ENCODE measurements at places on chromosomes 13 and 19.

GRCh38 chr19:57434386-57435061 is 601 bp upstream of the ZNF749 start:
- DNase-seq = no peak

- DNase-seq = no peak
Observed at GRCh38 chr19:41430922-41431321, 3.7 kb upstream of the B3GNT8 start.

GRCh38 chr19:56162258-56162657 is 13.6 kb upstream of the GALP start:
- DNase-seq = peak; percentile 50

DNA sequence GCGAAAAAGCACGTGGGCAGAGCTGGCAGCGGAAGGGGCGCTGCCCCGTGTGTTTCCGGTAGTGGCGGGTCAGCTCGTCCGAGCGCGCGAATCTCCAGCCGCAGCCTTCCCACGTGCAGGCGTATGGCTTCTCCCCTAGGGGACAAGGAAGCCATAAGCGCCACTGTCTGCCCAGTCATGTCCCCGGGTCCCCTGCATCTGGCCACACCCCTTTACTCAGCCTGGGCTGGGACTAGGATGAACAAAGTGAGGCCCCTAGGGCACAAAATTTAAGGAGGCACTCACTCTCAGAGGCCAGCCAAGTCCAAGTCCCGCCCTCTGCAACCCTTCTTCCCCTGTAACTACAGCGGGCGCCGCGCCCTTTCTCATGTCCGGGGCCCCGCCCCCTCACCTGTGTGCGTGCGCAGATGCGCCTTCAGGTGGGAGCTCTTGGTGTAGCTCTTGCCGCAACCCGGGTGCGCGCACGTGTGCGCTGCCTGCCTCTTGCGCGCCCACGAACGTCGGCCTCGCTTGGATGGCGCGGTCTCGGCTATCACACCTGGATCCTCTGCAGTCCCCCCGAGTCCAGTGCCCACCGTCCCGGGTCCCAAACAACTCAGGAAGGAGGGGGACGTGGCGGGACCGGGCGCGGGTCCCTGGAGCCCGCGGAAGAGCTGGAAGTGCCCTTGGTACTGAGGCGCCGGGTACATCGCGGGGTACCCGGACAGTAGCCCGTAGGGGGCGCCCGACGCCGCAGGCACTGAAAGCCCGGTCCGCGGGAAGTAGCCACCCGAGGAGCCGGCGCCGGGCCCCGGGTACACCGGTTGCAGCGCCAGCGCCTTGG is 1.9 kb downstream of the KLF1 start:
- peak; percentile 72 for DNase-seq

DNA sequence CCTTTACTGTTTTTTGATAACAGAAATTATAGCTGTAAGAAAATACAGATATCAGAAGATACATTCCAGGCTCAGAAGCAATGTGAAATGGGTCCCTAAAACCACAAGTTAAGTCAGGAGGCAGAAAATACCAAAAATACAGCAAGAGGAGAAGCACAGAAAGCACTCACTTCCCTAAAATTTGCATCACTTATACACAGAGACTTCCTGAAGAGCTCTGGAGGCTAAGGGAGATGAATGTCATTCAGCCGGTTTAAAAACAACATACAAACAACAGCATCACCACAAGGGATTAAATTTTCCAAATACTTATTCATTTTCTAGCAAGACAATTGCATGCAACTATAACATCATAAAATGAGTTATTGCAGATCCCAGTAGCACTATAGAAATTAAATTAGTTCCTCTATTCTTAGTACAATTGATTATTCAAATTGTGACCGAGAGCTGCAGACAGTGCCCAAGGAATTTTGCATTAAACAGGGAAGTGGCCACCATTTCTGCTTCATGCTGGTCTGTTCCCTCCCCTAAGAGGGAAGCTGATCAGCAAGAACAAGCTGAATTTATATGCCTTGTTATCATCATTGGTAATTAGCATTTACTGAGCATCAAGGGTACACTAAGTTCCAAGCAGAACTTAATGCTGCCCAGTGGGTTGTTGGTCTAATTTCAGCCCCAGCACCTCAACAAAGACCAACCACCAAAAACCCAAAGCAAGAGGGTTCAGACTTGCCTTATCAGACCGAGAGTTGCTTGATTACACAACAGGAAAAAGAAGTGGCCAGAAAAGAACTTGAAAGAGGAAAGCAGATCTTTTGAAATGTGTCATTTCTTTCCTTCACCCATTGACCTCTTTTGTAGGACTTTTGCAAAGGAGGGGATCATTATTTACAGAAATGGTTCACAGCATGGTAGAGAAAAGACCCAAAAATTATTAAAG is 140.7 kb downstream of the KCTD12 start:
- peak; percentile 64 for DNase-seq

DNA sequence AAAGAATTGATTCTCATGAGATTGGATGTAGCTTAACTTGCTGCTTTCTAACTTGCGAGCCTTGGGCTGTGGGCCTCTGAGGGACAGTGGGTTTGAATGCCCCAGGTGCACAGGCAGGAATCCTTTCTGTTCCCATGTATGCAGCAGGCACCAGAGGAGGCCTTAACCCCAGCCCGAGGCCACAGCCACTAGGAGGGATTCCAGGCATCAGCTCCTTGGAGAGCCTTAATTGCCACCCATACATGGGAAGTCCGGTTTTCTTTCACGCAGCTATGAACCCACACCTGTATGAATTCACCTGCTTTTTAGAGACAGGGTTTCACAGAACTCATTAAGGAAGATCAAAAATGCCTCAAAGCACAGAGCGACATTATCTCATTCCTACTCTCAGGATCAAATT is 117.9 kb downstream of the CRYL1 start:
- no peak for DNase-seq

DNA sequence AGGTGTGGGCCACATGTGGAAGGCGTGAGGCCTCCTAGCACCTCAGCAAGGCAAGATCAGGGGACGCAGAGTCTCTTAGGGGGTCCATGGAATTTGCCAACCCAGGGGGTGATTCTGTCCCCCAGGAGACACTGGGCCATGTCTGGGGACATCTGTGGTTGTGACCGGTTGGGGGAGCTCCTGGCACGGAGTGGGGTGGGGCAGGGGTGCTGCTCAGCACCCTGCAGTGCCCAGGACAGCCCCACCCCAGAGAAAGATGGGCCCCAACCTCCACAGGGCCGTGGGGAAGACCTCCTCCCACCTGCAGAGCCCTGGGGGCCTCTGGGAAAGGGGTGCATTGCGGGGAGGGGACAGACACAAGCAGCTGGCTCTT is 4.0 kb downstream of the MKNK2 start:
- no peak for DNase-seq

DNA sequence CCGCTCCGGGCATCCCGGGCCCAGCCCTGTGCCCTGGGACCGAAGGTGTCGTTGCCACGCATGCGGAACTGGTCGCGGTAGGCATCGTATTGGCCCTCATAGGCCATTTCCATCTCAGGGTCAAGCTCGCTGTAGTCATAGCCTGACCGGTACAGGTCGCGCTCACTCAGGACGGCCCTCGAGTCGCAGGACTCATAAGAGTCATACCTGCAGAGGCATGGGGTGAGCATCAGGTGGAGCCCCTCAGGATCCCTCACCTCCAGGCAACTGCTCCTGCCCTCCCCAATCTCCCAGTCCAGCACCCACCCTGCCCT is 17.4 kb downstream of the AKAP8L start:
- DNase-seq = no peak

DNA sequence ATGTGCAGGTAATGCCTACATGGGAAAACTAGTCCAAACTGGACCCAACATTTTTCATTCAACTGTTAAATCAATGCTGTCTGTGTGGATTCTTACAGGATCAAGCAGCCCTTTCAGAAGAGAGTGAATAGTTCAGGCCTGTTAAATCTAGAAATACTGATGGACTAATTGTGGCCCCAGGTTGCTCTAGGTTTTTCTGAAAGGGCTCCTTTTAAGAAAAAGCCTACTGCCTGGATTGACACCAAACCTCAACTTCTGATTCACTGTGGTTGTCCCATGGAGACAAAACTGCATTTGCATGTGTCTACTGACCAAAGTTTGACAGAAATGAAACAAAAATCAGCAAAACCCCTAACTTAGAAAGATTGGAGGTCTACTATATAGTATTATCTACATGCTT is 437.0 kb downstream of the KLF12 start:
- DNase-seq = no peak
